ENCODE measurements at places on chromosomes 4 and X. TPM values are rescaled to one million over a fixed set of nuclear protein-coding genes. Genes with fewer than 3 reads are reported as not detected.

DUSP21 gene
- not detected for total RNA-seq

ASB12 gene
- total RNA-seq, result not detected

SCD5 gene
- total RNA-seq, result 0.30 TPM

NUP62CL gene
- 0.43 TPM for total RNA-seq

GAGE2A gene
- 0.55 TPM for total RNA-seq

Data from activated T-cell treated with anti-CD3 and anti-CD28 coated beads, Interleukin-2, amount 50 U/mL, for 4 hours (primary cell).